ENCODE measurements at places on chromosomes 3 and 15.

DNA sequence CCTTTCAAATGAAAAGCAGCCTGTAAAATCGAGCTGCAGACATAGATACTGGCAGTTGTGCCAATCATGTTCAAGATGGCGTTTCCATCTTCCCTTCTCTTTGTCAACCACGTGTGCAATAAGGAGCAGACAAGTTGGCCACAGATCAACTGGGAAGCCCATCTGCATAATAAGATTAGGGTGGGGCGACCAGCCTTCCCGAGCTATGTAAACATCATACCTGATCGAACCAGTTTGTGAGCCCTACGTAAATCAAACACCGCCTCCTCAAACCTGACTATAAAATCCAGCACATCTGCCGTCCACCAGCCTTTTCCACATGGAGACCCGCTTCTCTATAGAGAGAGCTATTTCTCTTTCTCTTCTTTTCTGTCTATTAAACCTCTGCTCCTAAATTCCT, 37.2 kb downstream of the TRIM42 start:
- no peak for DNase-seq

- no peak for DNase-seq
Measured at GRCh38 chr3:127779747-127780146, 42.6 kb downstream of the MGLL start.

DNA sequence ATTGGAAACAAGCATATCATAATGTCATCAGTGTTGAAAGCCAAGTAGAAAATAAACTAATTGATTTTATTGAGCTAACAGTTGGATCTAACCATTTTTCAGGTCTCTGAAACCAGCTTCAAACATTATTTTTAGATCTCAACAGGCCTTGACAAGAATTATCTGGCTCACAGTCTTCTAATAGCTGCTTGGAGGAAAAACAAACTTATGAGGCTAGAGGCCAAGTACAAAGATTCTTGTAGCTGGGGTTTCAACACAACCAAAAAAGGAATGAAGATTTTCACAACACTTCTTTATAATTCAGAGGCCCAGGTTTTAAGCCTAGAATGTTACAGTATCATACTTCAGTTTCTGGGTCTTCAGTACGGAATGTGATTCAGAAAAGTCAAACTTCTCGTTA, 3.7 kb downstream of the SETMAR start:
- no peak for DNase-seq

GRCh38 chr3:45024542-45025255, 1.4 kb upstream of the CLEC3B start:
- no peak for DNase-seq

DNA sequence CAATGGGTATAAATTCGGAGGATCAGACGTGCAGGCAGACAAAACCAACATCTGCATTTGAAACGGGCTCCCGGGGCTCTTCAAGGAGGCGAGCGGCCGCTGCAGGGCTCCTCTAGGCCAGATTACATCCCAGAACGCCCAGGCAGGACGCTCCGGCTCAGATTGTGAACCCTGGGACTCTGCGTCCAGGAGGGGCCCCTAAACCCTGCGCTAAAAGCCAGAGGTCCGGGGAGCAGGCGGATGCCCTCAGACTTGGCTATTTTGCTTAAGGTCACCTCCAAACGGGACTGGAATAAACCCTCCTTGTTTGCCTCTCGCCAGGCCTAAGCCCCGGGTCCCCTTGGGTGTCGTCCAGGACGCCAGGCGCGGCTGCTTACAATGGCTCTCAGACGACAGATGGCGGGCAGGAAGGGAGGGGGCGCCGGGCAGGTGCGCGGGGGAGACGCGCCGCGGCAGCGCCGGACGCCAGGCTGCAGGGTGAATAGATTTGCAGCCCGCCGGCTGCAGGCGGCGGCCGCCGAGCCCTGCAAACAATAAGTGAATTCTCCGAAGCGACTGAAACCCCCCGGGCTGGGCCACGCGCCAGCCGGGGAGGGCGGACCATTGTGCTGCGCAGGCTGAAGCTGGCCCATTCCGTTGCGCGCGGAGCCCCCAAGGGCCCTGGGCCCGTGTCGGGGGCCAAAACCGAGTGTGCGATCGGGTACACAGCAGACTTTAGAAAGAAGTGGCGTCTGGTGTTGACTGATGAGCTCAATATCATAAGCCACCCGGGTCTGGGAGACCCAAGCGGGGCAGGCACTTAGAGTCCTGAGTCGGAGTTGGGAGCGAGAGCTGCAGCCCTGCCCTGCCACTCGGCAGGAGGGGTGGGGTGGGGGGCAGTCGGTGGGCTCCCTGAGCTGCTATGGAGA, 32.3 kb upstream of the AMOTL2 start:
- peak; percentile 60 for DNase-seq

- DNase-seq = no peak
Measured at GRCh38 chr3:168472783-168473182, 377.1 kb upstream of the GOLIM4 start.

GRCh38 chr3:186022931-186023330, 85.1 kb upstream of the TRA2B start:
- DNase-seq = no peak

DNA sequence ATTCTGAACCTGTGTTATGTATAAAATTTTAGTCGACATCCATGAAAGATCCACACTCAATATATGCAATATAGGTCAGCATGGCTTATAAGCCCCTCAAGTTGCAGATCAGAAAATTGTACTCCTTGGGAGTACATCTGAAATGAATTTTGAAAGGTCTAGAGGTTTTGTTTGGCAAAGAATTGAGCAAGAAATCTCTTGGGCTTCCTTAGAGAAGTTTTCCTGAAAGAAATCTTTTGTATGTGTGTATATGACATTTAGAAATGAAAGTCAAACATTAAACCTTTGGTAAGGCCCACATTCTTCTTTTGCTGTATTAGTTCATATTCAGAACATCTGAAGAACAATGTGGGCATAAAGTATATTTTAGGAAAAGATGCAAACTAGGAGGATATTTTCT, 1006.6 kb downstream of the NAALADL2 start:
- DNase-seq = no peak

DNA sequence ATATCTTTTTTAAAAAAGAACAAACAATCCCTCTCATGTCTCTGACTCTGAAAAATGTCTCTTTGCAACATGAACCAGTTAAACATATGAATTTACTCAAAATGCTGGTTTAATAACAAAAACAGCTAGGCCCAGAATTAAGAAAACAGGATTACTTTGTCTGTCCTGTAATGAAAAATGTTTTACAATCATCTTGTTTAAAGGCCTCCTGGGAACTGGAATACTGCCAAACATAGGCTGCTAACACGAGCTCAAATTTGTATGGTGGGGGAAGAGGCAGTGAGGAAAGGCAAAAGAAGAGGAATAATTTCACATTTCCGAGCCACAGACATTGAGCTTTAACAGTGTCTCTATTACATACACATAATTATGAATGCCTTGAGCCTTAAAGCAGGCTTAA, 61.7 kb upstream of the PPIB start:
- DNase-seq = no peak

GRCh38 chr3:183085634-183086390, 13.5 kb downstream of the MCCC1 start:
- DNase-seq = no peak

All from lower lobe of right lung (tissue), 2 donors.